ENCODE measurements at places on chromosomes 7 and 10.

DNA sequence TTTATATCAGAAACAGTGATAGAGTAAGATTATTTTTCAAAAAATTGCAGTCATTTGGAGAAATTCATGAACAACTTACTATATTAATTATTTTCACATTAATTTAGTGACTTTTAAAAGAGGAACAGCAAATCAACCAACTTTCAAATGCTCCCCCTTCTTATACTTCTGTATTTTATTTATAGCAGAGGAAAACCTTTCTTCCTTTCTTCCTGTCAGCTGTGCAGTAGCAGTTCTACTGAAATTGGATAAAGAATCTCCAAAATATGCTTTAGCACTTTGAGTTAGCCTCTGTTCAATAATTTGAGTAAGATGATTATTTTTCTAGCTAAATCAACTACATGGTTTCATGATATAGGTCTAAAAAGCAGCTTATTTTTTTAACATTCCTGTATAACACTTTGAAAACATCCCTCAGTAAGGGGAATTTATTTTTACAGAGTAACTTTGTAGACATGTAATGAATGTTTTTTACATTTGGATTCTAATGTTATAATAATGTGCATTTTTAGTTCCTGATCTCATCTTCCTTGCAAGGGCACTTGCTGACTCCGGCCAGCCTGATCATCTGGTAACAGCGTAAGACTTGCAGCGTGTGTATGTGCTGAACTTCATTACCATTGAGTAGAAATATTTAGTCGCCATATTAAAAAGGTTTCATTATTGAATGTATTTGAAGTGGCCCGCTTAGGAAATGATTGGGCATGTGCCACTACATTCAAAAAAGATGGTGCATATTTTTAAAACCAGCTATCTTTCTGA lies 158.3 kb upstream of the HDAC9 start:
- no peak overlapping the region for H3K27ac ChIP-seq
- H3K4me3 ChIP-seq, result no peak overlapping the region
- no peaks in the 10 kb centered on the region for H3K36me3 ChIP-seq
- no peaks in the 10 kb centered on the region for H3K4me1 ChIP-seq
- no peak for DNase-seq

DNA sequence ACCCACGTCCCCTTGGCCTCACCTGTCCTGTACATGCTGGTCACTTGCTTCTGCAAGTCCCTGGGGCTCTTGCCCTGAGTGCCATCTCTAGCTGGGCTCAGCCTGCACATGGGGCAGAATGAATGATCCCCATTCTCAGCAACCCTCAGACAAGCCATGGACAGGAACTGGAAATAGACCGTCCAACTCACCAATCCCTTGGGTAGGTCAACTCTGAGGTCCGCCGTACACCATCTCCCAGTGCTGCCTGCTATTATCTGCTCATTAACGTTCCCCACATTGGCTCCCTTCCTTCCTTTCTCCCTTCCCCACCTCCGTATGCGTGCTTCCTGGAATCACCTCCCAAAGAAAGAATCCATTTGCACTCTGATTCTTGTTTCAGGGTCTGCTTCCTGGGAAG lies 335.0 kb downstream of the SFMBT2 start:
- H3K4me3 ChIP-seq, result no peak overlapping the region
- no peaks in the 10 kb centered on the region for H3K4me1 ChIP-seq
- H3K36me3 ChIP-seq, result no peaks in the 10 kb centered on the region
- peaks cover 41% of the 10 kb centered on the region for H3K27me3 ChIP-seq
- no peak overlapping the region for H3K27ac ChIP-seq

DNA sequence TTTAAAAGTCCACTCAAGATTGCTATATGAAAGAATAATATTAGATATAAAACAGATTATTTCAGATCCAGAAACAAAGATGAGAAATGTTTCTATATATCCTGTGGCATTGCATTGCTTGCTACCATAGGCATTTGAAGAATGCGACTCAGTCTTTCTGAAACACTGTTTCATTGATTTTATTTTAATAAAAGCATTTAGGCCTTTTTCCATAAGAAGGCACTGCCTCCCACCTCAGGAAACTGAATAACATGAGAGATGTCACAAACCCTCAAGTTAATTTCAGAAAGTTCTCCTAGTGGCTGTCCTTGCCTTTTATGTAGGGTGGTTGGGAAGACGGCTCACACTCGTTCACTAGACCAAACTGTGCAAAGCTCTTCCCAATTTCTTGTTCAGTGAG lies 23.3 kb downstream of the PRPS1L1 start:
- H3K27ac ChIP-seq, result no peak overlapping the region
- H3K36me3 ChIP-seq, result no peaks in the 10 kb centered on the region
- DNase-seq, result no peak
- no peaks in the 10 kb centered on the region for H3K27me3 ChIP-seq

- no peaks in the 10 kb centered on the region for H3K36me3 ChIP-seq
- H3K4me1 ChIP-seq, result peaks cover 22% of the 10 kb centered on the region
- H3K4me3 ChIP-seq, result no peak overlapping the region
- no peak for DNase-seq
- H3K27ac ChIP-seq, result no peak overlapping the region
Observed at GRCh38 chr7:29567174-29567573, 3.5 kb downstream of the PRR15 start.

DNA sequence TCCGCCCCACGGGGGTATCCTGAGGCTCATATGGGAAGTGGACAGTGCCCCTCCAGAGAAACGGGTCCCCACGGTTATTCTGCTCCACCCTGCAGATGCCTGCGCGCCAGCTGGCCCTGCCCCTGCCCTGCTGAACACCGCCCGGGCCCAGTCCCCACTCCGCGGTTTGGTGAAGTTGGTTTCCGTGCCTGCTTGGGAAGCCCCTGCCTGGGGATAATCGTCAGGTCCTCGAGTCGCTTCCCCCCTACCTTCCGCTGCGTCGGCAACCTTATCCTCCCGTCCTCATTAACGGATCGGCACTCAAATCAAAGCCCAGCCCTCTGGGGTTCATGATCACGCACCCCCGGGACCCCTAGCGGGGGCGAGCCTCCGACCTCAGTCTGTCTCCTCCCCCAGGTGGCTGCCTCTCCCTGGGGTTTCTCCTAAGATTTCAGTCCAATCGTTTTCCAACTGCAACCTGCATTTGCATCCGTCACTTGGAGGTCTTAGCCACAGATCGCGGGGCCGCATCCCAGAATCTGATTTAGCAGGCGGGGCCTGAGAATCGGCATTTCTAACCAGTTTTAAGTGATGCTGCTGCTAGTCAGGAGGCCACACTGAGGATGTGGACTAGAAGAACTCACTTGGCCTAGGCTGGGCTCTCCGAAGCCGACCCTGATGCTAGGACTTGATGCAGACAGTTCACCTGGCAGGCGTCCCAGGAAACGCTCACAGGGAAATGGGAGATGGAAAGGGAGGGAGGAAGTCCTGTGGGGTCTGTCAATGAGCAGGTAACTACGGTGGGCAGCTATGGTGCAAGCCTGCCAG lies 27.6 kb downstream of the WDR86 start:
- peak overlapping the region; percentile 52 for H3K4me3 ChIP-seq
- H3K36me3 ChIP-seq, result peaks cover 15% of the 10 kb centered on the region
- no peak for DNase-seq
- no peak overlapping the region for H3K27ac ChIP-seq
- H3K27me3 ChIP-seq, result peaks cover 28% of the 10 kb centered on the region

DNA sequence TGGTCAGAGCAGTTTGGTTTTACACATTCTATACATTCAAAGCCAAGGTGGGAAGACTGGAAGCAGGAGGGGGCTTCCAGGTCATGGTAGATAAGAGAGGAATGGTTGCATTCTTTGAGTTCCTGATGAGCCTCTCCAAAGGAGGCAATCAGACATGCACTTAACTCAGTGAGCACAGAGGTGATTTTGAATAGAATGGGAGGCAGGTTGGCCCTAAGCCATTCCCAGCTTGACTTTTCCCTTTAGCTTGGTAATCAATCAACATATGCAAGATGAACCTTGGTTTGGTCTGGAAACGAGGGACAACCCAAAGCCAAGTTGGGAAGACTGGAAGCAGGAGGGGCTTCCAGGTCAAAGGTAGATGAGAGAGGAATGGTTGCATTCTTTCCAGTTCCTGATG lies 31.4 kb downstream of the TCERG1L start:
- H3K36me3 ChIP-seq, result no peaks in the 10 kb centered on the region
- no peak for DNase-seq
- no peaks in the 10 kb centered on the region for H3K27me3 ChIP-seq
- H3K4me3 ChIP-seq, result no peak overlapping the region
- no peaks in the 10 kb centered on the region for H3K4me1 ChIP-seq

- H3K27ac ChIP-seq, result no peak overlapping the region
- no peaks in the 10 kb centered on the region for H3K36me3 ChIP-seq
- H3K4me3 ChIP-seq, result no peak overlapping the region
- no peaks in the 10 kb centered on the region for H3K4me1 ChIP-seq
Observed at GRCh38 chr7:78673272-78673671, 780.2 kb downstream of the MAGI2 start.

DNA sequence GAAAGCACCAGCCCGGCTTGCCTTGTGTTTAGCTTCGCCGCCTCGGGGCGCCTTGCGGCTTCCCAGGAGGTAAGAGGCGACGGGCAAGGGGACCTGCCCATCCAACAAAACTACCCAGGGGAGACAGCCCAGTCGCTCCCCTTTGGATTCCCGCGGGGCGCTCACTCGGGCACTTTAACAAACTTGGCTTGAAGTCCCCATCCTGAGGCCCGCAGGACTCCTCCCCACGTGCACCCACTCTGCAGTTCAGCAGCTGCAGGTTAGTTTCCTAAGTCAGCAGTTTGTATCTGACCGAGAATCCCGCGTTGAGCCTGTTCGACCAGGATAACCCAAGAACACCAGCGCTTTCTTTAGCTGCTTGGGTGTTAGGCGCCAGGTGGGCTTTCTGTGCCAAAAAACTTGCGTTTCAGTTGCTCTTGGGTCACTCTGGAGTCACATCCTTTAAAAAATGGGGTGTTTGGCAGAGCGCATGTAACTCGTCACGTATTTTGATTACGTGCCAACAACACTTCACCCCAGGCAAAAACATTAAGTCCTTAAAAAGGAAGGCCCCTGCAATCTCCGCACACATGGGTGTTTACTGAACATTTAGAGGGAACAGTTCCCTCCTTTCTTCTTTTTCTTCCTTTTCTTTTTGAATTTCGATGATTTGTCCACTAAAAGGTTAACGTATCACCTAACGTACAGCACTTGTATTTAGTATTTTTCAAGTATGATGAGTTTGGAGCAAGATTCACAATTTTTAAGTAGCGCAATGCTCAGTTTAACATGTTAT lies 876 bp downstream of the DNAH11 start:
- H3K4me3 ChIP-seq, result peak overlapping the region; percentile 81

- H3K27me3 ChIP-seq, result peaks cover 3% of the 10 kb centered on the region
- no peak overlapping the region for H3K27ac ChIP-seq
- H3K36me3 ChIP-seq, result no peaks in the 10 kb centered on the region
- no peak for DNase-seq
Observed at GRCh38 chr10:85596389-85596788, 770.2 kb downstream of the GRID1 start.

DNA sequence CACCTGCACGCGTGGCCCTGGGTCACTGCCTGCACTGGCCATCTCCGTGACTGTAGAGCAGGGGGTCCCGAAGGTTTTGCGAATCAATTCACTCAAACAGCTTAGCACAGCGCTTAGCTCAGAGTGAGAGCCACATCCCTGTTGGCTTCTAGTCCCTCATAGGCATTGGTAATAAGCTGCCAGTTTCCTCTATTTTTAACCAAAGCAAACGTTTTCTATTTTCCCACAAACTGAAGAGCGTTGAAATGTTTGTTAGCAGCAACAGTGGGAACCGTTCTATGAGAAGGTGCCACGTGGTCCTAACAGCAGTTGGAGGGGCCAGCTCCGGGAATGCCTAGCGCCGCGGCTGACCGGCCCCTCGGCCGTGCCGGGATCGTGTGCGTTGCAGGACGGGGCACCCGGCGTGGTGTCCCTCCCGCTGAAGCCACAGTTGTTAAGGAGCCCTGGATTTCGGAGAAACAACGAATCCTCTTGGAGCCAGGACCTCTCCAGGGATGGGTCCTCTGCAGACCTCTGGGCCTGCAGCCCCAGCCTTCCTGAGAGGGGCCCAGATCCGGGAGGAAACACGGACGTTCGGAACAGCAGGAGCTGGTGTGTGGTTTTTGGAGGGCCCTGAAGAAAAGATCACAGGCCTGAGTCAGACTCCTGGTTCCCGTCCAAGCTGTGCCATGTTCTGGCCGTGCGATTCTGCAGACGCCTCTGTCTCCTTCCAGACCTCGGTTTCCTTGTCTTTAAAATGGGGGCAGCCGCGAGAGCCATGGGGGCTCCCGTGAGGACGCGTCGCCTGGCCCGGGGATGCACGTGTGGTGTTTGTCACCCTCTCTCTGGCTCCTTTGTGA lies 40.3 kb downstream of the FAM20C start:
- no peaks in the 10 kb centered on the region for H3K27me3 ChIP-seq
- H3K4me1 ChIP-seq, result no peaks in the 10 kb centered on the region
- H3K4me3 ChIP-seq, result no peak overlapping the region
- H3K36me3 ChIP-seq, result no peaks in the 10 kb centered on the region
- DNase-seq, result no peak

- no peak for DNase-seq
- no peak overlapping the region for H3K4me3 ChIP-seq
- no peaks in the 10 kb centered on the region for H3K36me3 ChIP-seq
- no peak overlapping the region for H3K27ac ChIP-seq
- H3K4me1 ChIP-seq, result no peaks in the 10 kb centered on the region
Observed at GRCh38 chr10:21257919-21258318, 267.6 kb downstream of the SKIDA1 start.

- H3K36me3 ChIP-seq, result peaks cover 3% of the 10 kb centered on the region
- H3K27ac ChIP-seq, result no peak overlapping the region
- no peak overlapping the region for H3K4me3 ChIP-seq
- no peaks in the 10 kb centered on the region for H3K4me1 ChIP-seq
Observed at GRCh38 chr7:26857506-26858240, 6.7 kb downstream of the SKAP2 start.
